CD4-positive, alpha-beta memory T cell (primary cell): ENCODE measurements at places on chromosomes 4 and X.

- DNase-seq: no peak
Measured at GRCh38 chrX:25523574-25524540, 508.1 kb upstream of the ARX start.

DNA sequence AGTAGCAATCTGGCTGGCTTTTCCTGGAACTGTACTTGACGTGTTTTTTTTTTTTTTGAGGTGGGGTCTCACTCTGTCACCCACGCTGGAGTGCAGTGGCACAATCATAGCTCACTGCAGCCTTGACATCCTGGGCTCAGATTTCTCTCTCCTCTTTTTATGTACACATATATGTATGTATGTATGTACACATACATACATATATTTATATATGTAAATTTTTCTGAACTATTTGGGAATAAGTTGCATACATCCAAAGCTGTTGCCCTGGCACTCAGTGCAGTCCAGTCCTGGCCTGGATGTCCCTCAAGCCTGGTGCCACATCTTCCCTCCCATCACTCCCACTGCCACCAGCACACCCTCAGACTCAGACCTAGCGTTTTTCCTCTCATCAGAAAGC is 89.0 kb upstream of the SHISA3 start:
- DNase-seq: no peak

- no peak for DNase-seq
Measured at GRCh38 chrX:10167573-10167972, 10.8 kb downstream of the CLCN4 start.

DNA sequence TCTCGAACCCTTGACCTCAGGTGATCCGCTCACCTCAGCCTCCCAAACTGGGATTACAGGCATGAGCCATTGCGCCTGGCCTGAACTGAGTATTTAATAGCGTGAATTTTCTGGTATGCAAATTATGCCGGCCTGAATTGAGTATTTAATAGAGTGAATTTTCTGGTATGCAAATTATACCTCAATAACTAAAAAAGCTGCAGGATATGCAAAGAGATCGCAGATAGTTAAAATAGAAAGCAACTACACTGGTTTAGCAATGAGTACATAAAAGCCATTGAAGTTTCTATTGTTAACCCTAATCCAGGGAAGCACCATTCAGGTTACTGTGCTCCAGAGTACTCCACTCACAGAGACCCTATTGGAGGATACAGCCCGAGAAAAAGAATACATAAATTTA is 22.8 kb downstream of the FBXW7 start:
- no peak for DNase-seq

DNA sequence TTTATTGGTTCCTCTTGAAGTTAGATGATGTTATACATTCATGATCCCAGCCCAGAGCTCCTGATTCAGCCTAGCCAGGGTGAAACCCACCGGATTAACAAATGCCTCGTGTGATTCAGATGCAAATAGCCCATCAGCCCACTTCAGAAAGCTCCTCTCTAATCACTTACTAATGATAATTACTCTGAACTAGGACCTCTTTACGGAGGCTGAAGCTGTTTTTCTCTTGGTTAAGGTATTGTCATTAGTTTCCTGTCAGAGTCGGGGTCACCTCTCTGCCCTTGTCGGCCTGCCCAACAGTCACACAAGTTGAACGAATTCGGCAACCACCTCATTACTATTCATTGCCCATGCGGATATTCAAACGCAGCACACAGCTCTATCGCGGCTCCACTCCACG is 36.6 kb downstream of the ZFP42 start:
- DNase-seq: no peak

DNA sequence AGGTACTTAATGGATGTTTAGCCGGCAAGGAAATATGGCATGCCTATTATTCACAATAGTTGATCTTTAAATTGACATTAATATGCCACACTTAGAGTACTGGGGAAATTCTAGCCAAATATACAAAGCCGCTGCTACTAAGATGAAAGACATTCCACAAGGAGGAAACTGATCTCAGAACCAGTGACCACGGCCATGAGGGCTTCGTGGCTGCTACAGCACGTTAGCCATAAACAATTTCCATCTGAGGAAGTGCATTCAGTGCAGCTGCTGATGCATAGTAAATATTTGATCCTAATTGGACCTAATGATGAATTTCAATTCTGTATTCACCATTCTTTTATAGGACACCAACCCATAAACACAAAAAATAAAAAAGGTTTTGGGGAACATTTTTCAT is 59.1 kb downstream of the SORBS2 start:
- no peak for DNase-seq

DNA sequence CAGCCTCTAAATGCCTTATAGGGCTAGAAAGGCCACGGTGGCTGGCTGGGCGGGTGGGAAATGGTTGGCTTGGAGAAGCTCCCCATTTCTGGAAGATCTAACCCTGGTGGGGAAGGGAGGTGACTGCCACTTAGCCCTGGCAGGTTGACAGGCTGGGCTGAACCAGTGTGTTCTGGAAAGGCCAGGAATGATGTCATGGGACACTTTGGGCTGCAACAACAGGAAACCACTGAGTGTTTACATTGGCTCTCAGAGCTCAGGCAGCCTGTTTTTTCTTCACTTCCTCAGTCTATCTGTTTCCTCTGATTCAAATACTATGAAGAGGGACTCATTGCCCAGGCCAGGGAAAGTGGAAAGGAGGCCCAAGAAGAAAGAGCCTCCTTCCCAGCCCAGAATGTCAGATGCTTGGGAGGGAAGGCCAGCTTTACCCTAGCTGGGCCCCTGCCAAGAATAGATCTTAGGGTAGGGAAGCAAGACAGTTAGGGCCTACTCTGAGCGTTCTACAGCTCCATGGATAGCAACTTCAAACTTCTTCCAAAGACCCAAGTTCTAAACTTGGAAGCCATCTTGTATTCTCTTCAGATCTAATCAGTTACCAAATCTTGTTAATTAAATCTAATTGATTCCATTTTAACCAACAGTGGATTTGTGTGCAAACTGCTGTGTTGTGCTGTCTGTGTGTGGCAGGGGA is 65.8 kb upstream of the MSN start:
- DNase-seq: peak; percentile 75

DNA sequence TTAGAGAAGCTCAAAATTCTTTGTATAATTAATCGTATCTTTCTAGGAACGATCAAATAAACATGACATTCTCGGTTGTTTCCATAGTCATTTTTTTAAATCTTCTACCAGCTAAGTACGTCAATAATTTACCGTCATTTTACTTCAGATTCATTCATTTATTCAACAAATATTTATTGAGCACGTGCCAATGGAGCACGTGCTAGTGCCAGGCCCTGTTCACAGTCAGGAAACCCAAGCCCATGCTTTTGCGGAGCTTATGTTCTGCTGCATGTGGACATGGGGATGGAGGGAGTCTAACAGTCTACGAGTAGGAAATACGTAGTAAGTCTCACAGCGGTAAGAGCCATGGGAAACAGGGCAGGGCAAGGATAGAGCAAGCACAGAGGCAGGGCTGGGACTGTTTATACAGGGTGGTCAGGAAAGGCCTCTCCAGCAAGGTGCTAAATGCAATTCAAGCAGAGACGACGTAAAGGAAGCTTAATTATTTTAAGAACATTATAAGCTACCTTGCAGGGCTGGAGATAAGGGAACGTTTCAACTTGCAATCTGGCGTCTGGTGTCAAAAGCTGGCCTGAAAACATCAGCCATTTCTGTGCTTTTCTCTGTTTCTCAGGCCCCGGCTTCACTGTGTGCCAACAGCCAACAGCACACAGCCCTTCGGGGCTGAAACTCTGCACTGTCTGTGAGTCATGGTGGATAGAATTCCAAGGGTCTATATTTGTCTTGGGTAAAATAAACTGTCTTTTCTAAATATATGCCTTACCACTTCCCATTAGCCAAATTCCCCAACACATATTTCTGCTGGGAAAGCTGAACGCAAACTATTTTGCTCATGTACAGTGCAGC is 517.1 kb upstream of the ZFP42 start:
- DNase-seq: no peak

- DNase-seq: peak; percentile 8
Measured at GRCh38 chr4:83536362-83537272, 709 bp downstream of the GPAT3 start.
